ENCODE measurements at places on chromosomes 5 and 9.

DNA sequence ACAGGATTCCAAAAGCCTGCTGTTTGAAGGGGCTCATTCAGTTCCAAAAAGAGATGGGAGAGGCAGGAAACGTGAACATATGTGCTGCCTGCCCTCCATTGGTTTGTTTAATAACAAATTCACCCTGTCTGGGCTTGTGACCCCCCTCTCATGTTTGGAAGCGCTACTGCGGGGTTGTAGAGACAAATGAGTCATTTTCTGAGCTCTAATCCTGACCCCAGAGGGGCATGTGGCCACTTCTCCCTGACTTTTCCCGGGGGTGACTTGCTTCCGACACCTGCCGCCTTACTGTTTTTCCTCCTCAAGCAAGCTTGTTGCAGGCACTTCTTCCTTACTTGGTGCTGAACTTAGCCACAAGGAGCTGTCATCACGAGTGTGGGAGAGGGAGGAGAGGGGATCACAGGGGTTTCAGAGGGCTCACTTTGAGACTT lies 75.9 kb downstream of the LMNB1 start:
- no peak for DNase-seq

GRCh38 chr5:119681734-119682133 lies 52.4 kb downstream of the FAM170A start:
- no peak for DNase-seq

- no peak for DNase-seq
Observed at GRCh38 chr9:68631811-68632210, 73.2 kb upstream of the PIP5K1B start.

GRCh38 chr9:94600258-94600657 lies 6.6 kb upstream of the FBP2 start:
- DNase-seq = no peak

DNA sequence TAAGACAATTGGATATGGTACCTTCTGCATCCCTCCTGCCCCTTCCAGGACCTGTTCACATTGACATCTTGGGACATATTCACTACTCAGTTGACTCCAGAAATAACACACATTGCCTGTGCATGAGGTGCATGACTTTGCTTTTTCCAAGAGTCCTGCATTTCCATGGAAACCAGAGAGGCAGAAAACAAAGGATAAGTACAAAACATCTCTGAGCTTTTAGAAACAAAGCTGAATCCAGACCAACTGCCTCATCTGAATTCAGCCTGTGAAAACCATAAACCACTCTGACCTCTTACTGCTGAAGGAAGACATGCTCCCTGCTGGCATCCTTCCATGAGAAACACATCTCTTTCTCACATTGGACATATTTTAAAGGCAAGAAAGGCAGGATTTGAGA lies 695.1 kb downstream of the TAF11L14 start:
- no peak for DNase-seq

- DNase-seq = peak; percentile 83
Observed at GRCh38 chr5:147901599-147902039, 4.7 kb downstream of the C5orf46 start.

- DNase-seq = peak; percentile 30
Observed at GRCh38 chr5:6328173-6328572, 50.2 kb downstream of the MED10 start.

Measured in cardiac fibroblast (primary cell).